ENCODE measurements at places on chromosomes 6 and 20.

GRCh38 chr6:49155316-49155715 is 307.7 kb downstream of the MMUT start:
- DNase-seq: no peak

- DNase-seq: no peak
Measured at GRCh38 chr20:50957276-50957675, 1.1 kb downstream of the DPM1 start.

GRCh38 chr20:10940941-10941340 is 267.1 kb upstream of the JAG1 start:
- no peak for DNase-seq

GRCh38 chr6:93307505-93308409 is 111.6 kb downstream of the EPHA7 start:
- no peak for DNase-seq

DNA sequence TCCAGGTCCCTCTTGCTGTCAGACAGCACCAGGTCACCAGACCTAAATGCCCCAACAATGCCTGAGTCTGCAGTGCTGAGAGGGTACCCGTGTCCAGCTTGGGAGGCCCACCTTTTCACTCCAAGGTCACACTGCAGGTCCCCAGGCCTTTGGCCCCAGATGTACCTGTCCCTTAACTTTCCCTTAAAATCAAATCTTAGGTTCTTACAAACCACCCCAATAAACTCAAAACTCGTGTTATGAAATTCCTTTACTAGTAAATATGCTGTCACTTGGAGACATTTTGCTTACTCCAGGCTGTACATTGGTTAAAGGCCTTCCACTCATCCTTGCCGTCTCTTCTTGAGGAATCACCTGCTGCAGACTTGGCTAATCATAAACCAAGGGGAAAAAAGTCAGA is 165.7 kb upstream of the RREB1 start:
- DNase-seq: no peak

- no peak for DNase-seq
Measured at GRCh38 chr6:110881546-110882273, 7.1 kb downstream of the AMD1 start.

DNA sequence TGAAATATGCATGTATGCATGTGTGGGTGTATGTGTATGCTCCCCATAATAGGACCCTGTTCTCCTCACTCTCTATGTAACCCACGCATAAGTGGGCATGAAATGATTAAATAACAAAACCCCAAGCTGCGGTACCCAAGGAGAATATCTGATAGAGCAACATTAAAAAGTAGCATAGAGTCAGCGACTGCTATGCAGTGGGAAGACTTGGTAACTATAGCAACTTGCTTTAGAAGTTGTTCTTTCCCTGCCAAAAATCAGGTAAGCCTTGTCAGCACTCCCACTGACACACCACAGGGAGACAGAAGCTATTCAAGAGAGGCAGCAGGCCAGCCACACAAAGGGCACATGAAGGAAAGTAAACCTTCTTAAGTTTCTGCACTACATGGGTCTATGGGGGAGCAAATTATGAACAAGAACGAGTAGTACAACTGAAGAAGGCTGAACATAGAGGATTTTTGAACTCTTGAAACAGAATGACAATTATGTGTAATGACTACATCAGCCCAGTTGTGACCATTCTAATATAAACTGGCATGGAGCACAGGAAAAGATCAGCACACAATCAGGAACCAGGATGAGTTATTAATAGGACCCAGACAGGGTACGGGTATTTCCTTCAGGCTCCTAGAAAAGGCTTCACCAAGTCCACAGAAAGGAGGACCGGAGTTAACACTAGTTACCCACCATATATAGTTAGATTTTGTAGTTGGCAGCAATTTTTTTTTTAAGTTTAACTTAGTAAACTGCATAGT is 89.9 kb downstream of the GPR6 start:
- no peak for DNase-seq

GRCh38 chr6:26205625-26206574 is 118.7 kb downstream of the HFE start:
- DNase-seq: no peak

DNA sequence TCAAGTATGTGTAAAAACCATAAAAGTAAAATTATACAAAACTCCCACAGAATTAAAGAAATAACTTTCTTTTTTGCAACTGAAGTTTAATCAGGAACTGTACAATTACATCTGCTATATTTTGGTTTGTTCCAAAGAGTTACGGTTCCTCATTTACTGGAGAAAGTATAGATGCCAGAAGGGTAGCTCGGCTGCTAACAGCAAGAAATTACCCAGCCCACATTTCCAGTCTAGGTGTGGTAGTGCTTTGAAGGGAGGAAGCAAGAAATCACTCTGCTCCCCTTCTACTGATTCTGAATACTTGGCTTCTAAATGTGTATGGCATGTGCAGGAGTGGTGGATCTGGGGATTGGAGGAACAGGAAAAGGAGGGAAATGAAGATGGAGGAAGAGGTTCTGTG is 441.3 kb downstream of the CDC5L start:
- DNase-seq: no peak

DNA sequence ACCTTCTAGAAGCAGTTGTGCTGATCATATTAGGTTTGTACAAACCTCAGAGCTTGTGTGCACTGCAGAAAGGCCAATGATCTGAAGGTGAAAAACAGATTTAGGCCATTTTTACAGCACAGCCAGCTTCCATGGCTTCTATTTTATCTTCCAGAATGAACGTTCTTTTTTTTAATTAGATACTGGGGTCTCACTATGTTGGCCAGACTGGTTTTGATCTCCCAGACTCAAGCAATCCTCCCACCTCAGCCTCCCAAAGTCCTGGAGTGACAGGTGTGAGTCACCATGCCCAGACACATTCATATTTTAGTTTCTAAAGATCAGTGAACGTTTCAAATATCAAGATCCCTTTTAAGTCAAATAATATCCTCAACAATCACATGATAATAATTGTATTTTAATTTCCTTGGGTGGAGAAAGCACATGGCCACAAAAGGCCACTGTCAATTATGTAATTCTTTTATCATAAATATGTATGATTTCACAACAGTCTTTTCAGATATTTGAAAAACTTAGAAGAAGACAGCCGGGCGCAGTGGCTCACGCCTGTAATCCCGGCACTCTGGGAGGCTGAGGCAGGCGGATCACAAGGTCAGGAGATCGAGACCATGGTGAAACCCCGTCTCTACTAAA is 326.7 kb upstream of the JARID2 start:
- no peak for DNase-seq

DNA sequence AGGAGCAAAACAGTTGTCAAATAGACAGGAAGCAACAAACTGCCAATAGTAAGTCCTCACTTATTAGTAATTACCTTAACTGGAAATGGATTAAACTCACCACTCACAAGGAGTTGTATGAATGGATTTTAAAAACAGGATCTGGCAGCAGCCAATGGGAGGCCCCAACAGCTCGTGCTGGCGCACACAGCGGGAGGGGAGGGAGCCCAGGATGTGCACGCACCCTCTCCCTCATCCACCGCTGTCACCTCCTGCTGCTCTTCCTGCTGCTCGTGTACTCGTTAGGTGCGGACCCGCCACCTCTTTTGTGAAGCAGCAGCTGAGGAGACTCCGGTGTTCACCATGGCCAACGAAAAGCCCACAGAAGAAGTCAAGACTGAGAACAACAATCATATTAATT is at the start of gene SUMO4:
SUMO4 (plus strand) TSS at position 213 of the 400 bp plus-strand sequence; CDS start at position 343, 130 bp downstream.
- DNase-seq: no peak

- DNase-seq: no peak
Measured at GRCh38 chr6:17450397-17450796, 57.0 kb downstream of the CAP2 start.

GRCh38 chr6:15682965-15683822 is 20.4 kb upstream of the DTNBP1 start:
- peak; percentile 30 for DNase-seq

- no peak for DNase-seq
Measured at GRCh38 chr20:44651434-44651683, 140 bp downstream of the ADA start.

DNA sequence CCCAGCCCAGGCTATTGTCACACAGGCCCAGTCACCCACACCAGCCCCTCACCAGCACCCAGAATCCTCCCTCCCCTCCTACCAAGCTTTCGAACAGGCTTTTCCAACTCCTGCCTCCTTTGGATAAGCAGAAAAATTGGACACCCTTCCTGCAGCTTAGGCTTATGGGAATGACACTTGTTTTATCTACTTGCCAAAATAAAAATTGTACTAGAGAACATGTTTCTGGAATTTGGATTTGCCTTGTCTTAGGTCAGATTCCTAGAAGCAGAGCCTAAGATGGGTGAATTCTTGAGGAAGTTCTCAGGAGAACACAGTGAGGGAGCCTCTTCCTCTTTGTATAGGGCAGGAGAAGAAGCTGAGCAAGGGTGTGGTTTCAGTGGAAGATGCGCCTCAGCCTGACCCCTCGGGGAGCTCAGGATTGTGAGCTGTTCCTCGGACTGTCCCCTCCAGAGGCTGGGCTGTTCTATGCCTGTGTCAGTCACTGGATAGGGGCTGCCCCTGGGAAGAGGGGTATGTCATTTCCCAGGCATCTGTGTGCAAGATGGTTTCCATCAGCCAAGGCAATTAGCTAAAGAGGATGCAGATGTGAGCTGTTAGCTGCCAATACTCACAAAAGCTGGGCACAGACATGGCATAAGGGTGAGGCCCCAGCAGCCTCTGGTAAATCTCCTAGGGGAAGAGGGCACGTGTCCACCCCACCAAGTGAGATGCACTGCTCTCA is 33.9 kb downstream of the ITPR3 start:
- no peak for DNase-seq

DNA sequence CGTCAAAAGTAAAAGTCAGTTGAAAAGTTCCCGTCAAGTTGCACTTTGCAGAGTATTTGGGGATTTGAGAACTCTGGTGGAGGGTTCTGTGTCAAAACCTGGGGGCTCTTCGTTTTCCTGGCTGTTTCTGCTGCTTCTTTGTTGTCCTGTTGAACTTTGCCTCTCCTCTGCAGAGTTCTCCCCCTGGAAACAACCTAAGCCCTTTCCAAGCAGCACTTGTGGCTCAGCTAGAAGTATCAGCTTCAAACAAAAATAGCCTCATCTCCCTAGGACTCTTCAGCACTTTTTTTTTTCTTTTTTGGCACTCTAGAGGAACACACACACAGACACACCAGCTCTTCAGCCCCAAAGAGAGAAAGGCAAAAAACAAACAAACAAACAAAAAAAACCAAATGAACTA is at the start of gene TRDN:
TRDN (minus strand) TSS at position 169 of the 400 bp plus-strand sequence. CDS start 175 bp downstream, outside the sequence.
- DNase-seq: no peak

DNA sequence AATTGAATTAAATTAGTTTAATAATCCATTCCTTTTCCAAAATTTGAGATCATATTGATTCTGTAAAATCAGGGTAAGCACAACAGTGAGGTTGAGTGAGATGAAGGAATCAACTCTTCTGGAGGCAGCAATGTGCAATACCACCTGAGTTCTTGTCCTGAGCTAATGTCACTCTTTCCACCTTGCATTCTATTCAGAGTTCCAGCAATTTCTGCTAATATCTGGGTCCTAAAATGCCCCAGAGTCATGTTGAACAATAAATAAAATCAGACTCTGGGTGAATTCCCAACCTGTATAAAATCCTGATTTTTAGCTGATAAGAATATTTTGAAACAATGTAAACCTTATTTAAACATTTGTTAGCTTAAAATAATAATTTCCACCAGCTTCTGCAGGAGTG is 590.8 kb upstream of the ADGRB3 start:
- no peak for DNase-seq

GRCh38 chr6:131917763-131918649 is 33.2 kb downstream of the CCN2 start:
- DNase-seq: peak; percentile 30

GRCh38 chr6:42045538-42046460 is 4.5 kb upstream of the TAF8 start:
- no peak for DNase-seq

DNA sequence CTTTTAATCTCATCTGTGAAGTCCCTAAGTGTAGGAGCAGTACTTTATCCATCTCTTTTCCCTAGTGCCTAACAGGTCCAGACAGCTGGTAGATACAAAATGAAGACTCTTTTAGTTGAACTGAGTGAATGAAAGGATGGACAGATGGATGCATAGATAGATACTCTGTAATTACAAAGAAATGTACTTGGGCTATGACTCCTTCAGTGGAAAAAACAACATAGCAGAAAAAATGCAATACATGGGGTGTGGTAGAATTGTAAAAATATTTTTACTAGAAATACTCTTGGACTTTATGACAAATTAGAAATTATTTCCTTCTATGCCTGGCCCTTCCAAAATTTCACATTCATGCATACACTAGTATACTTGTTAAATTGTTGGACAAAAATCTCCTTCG is 29.3 kb downstream of the KCNQ5 start:
- no peak for DNase-seq

GRCh38 chr6:147841547-147842148 is 333.2 kb downstream of the SAMD5 start:
- no peak for DNase-seq

- DNase-seq: no peak
Measured at GRCh38 chr6:139753198-139753861, 378.9 kb upstream of the CITED2 start.

- no peak for DNase-seq
Measured at GRCh38 chr6:153031335-153031955, 28.9 kb upstream of the MTRF1L start.

- DNase-seq: no peak
Measured at GRCh38 chr6:3592371-3592941, 135.6 kb upstream of the SLC22A23 start.

- DNase-seq: no peak
Measured at GRCh38 chr20:13996265-13996664, 949 bp downstream of the MACROD2 start.

GRCh38 chr6:159178847-159179246 is 9.6 kb downstream of the FNDC1 start:
- no peak for DNase-seq

GRCh38 chr6:73885393-73885792 is 189.4 kb downstream of the CD109 start:
- no peak for DNase-seq

GRCh38 chr20:20525756-20526155 is 157.9 kb downstream of the INSM1 start:
- no peak for DNase-seq

DNA sequence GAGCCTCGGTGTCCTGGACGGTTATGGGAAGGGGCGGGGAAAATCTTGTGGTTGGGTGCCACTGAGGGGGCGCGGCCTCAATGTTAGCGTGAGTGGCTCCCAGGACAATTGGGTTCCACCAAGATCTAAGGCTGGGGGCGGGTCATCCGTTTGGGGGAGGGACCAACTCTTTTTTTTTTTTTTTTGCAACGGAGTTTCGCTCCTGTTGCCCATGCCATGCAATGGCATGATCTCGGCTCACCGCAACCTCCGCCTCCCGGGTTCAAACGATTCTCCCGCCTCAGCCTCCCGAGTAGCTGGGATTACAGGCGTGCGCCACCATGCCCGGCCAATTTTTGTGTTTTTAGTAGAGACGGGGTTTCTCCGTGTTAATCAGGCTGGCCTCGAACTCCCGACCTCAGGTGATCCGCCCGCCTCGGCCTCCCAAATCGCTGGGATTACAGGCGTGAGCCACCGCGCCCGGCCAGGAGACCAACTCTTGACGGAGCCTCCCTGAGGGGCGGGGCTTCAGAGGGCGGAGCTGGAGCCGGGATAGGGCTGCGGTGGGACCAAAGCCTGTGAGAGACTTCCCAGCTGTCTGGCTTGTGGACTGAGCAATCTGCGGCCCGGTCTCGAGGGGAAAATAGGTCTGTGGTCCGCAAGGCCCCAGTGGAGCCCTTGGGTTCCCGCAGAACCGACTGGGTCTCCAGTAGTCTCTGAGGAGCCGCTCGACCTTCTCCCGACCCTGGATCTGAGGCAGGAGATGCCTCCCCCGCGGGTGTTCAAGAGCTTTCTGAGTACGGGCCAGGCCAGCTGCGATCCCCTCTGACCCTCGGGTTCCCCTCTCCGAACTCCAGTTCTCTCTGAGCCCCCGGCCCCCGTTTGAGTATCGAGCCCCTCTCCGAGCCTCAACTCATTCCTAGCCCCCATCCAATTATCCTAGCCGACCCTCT is 1.1 kb downstream of the SPAG4 start:
- DNase-seq: no peak

Data from WERI-Rb-1 (cell line).